ENCODE measurements at places on chromosomes 1 and 21. TPM values are rescaled to one million over a fixed set of nuclear protein-coding genes. Genes with fewer than 3 reads are reported as not detected.

The KRTAP21-3 gene
- total RNA-seq = not detected

DNA sequence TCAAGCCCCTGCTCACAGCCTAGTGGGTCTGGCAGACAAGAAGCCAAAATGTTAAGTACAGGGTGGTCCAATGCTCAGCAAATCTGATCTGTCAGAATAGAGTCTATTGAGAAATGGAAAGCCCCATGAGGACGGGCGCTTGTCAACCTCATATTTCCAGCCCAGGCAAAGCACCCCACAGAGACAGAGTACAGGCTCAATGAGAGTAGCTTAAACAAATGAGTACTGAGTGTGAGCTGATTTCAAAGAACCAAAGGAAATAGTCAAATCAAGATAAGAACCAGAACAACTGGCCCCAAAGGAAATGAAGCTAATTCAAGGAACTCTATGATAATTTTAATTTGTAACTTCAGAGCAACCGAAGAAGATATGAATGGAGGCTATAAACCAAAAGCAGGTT lies 44.6 kb upstream of the SLC30A1 start:
- DNase-seq = no peak

The RORC gene
- 1.2 TPM for total RNA-seq

GRCh38 chr1:234768569-234769283 lies 158.7 kb upstream of the IRF2BP2 start:
- DNase-seq = no peak

GRCh38 chr21:38077569-38077968 lies 161.3 kb upstream of the KCNJ6 start:
- DNase-seq = no peak

The PLEKHO1 gene
- total RNA-seq = 143 TPM

The SPATA45 gene
- total RNA-seq = not detected

GRCh38 chr1:186768906-186769305 lies 59.8 kb upstream of the PLA2G4A start:
- DNase-seq = no peak

The OLIG1 gene
- not detected for total RNA-seq

- DNase-seq = no peak
Measured at GRCh38 chr21:34770576-34770975, 101.8 kb downstream of the CLIC6 start.

- no peak for DNase-seq
Measured at GRCh38 chr1:64005801-64006200, 197.6 kb upstream of the UBE2U start.

The CDA gene
- not detected for total RNA-seq

Data from activated naive CD8-positive, alpha-beta T cell treated with anti-CD3 and anti-CD28 coated beads, Interleukin-2, amount 10 ng/mL, durations not matched to agents 7 days and 5 days (primary cell).